ENCODE measurements at places on chromosomes 3 and 15.

DNA sequence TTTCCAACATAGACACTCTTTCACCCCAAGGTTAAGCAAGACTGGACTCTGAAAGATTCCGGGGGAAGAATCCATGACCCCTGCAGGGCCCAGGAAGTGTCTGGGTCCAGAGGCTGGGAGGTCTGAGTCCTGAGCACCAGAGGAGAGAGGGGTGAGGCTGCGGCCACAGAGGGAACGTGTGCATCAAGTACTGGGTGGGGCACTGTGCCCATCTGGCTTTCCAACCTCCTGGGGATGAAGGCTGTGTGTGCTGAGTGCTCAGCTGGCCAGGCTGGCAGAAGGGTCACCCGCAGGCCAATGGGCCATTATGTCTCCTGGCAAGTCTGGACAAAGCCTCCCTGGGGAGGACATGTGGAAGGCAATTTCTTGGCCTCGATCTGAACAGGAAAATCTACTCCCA lies 3.3 kb downstream of the CHRNA3 start:
- no peak for DNase-seq

DNA sequence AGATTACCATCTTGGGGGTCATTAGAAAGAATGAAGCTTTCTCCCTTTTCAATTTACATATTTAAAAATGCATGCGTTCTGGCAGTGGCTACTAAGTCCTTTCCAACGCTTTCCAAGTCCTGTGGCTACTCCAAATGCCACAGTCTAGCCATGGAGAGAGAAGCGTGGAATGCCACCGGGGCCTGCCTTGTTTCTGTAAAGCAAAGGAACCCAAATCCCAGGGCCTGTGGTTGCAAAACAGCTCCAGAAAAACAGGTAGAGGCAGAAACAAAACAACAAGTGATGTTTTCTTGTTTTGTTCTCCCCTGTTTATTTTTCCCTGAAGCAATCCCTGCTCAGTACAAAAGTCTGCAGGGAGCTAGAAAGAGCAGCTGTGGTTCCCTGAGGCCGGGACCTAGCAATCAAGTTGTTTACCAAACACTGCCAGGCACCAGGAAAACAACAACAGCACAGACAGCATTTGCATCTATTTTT lies 85.5 kb downstream of the FOXP1 start:
- no peak for DNase-seq

- DNase-seq, result no peak
These were observed 129.8 kb downstream of the DLG1 start for GRCh38 chr3:197168606-197169005.

DNA sequence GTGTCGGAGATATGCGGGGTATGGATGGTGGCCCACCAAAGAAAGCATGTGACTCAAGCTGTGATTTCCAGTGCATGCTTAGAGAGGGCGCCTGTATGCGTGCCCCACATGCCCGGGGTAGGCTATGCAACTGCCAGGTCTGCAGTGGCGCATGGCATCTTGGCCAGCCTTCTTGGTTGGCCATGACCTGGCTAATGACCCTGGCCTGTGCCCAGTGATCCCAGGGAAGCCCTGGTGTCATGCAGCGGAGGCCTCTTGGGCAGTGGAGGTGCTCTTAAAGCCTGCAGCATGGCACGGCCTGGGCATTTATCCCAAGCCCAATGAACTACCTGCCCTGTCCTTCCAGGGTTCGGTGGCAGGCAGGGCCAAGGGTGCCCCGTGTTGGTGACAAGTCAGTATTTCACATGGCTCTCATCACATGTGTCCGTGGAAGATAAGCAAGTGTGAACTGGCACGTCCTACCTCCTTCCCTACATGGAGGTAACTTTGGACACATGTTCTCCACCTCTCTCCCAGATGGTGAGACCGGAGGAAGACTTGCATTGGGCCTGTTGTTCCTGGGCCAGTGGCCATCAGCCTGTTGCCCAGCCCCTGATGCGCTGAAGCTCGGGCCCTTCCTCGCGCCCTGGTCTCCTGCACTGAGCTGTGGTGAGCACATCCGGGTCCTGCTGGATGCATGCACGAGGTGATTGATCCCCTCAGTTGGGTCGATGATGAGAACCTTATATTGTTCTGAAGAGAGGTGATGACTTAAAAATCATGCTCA lies 192.0 kb downstream of the UBE3A start:
- no peak for DNase-seq

DNA sequence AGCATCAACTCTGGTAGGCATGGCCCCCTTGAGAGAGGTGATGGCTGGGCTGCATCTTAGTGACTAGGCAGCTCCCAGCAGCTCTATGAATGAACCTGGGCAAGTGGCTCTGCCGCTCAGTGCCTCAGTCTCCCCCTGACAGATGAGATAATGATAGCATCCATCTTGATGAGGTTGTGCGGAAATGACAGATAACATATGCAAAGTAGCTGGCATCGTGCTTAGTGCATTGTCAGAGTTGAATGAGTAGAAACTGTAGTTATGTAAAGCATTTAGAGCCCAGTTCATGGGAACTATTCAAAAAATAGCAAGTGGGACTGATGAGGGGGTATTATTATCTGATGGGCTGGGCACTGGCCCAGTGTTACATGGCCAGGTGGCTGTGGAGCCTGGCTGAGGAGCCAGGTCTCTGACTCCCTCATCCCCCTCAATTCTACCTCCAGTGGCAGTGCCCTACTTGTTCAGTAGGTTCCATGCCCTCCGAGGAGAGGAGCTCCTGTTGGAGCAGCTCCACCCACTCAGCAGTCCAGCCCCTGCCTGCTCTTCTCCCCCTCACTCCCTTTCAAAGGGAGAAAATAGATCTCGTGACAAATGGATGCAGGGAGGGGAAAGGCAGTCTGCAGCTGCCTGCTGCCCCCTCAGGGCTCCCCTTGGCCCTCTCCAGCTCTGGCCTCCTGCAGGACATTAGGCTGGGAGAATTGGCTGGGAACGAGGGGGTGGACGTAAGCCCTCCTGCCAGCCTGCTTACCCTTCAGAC lies 6.6 kb downstream of the PRKCD start:
- no peak for DNase-seq

Data from stimulated activated CD4-positive, alpha-beta T cell treated with anti-CD3 and anti-CD28 coated beads, TNF-alpha, amount 100 ng/mL, for 4 hours (primary cell).